ENCODE measurements at places on chromosomes 2 and 18.

DNA sequence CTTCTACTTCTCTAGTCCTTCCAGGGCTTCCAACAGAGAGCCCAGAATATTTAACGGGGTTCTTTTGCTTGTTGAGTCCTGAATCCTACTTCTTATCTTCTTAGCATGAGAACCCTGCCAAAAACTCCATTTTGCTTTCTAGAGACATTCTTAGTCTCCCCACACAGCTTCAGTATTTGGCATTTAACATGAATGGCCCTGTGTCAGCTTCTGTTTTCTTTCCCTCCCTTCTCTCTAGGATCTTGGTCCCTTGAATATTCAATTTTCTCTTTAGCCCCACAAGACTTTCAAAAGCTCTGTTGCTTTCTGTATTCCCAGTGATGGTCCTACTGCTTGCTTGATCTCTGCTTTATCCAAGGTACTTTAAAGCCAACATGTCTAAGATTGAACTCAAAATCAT is 89.5 kb downstream of the WDR7 start:
- H3K4me1 ChIP-seq: no peaks in the 10 kb centered on the region
- H3K27me3 ChIP-seq: no peaks in the 10 kb centered on the region
- peaks cover 12% of the 10 kb centered on the region for H3K36me3 ChIP-seq
- no peak for DNase-seq

DNA sequence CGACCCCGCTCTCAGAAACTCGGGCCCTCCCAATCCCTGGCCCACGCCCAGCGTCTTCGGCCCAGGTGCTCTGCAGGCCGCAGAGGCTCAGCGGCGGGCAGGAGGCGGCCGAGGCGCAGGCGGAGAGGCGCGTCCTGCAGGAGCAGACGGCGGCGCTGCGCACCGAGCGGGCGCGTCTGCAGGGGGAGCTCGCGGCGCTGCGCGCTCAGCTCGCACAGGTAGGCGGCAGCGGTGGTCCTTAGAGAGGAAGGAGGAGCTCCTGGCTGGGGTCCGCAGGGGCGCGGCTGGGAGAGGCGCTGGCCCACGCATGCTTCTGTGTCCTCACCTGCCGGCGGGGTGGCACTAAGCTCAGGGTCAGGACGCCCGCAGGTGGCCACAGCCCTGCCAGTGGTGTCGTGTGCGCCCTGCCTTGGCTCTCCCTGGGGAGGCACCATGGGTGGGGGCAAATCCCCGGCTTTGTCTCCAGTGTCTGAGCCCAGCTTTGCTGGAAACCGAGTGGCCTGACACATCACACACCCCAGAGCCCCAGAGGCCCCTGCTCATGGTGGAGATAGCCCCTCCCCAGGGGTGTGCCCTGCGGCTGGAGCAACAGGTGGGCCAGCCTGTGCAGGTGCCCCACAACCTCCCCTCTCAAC is 14.9 kb upstream of the SNED1 start:
- H3K27me3 ChIP-seq: peaks cover 42% of the 10 kb centered on the region
- DNase-seq: peak; percentile 74
- no peak overlapping the region for H3K4me3 ChIP-seq
- H3K27ac ChIP-seq: no peak overlapping the region
- H3K4me1 ChIP-seq: peaks cover 19% of the 10 kb centered on the region

DNA sequence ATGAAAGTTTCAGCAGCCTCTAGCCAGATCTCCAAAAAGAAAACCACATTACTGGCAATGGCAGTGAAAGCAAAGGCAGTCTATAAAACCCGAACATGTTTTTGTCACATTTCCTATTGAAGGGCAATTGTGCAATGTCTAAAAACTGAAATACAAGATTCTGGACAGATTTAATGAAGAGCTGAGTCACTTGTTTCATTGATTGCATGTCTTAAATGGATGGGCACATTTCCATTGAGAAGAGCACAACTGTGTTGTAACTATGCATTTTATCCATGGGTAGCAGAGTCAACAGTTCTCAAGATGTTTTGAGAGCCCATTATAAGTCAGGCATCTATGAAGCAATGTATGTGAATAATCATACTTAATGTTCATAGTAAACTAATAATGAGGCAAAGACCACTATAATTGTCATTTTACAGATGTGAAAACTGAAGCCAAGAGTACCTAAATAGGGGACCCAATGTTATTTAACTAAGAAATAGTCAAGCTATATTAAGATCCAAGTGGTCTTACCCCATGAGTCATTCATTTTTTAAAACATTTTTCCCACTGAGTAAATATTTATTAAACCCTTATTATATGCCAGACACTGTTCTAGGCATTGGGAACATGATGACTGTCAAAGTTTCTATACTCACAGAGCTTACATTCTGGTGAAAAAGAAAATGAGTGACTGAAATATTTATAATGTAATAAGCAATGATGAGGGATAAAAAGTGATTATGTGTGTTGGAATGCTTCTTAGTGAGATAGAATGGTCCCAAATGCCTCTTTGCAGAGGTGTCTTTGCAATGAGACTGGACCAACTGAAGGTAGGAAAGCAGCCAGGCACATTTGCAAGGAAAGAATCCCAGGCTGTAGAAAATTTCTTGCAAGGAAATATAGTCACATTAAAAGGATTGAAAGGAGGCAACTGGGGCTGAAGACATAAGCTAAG is 818.9 kb upstream of the ACVR2A start:
- H3K27me3 ChIP-seq: peaks cover 10% of the 10 kb centered on the region
- peak overlapping the region; percentile 91 for H3K27ac ChIP-seq
- no peak for DNase-seq
- peaks cover 41% of the 10 kb centered on the region for H3K4me1 ChIP-seq
- peaks cover 14% of the 10 kb centered on the region for H3K36me3 ChIP-seq
- no peak overlapping the region for H3K4me3 ChIP-seq

DNA sequence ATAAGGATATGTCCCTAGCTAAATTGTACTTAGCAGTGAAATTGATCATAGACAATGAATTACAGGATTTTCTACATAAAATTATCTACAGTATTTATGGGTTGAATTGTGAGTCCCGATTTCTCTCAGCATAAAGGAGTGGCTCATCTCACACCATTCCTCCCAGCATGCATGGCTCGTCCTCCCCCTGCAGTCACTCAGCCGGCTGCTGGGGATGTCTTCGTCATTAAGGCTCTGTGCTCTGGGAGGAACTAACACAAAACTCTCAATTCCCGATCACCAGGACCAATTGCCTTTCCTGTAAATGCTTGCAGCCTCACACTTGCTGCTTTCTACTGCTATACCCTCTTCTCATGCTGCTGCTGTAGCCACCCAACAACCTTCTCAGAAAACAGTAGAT is 75.9 kb downstream of the TXNL1 start:
- H3K27ac ChIP-seq: no peak overlapping the region
- no peak overlapping the region for H3K4me3 ChIP-seq
- H3K4me1 ChIP-seq: peaks cover 53% of the 10 kb centered on the region

DNA sequence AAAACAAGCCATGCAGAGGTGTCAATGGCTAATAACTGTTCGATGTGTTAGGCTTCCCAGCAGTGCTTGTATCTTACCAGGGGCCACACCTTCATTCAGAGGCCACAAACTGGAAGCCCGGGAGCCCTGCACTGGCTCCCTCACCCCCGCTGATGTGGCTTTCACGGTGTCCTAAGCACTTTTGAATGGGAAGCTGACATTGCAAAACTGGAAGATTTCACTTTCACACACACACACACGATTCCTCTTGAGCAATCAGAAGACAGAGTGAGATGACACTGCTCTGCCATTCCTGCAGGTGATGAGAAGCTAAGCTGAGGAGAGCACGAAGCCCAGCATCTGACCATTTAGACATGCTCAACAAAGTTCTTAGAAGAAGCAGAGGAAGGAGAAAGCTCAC is 8.6 kb upstream of the ZNF407 start:
- no peaks in the 10 kb centered on the region for H3K4me1 ChIP-seq
- peaks cover 21% of the 10 kb centered on the region for H3K36me3 ChIP-seq

DNA sequence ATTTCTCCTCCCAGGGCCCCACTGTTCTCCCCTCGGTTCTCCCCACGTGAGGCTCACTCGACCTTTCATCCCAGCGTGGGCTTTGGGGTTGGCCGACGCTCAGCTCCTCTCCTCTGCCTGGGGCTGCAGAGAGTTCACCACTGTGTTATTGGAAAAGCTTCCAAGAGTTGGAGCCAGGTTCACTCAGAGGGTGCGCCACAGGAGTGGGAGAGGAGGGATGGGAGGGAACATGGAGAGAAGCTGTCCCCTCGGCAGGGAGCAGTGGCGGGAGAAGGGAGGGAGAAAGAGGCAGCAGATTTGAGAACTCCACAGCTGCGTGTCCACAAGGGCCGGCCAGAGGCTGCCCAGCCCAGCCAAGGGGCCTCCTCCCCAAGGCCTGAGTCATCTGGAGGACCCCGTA is 197.1 kb upstream of the SMAD2 start:
- peaks cover 68% of the 10 kb centered on the region for H3K4me1 ChIP-seq
- H3K27ac ChIP-seq: no peak overlapping the region

DNA sequence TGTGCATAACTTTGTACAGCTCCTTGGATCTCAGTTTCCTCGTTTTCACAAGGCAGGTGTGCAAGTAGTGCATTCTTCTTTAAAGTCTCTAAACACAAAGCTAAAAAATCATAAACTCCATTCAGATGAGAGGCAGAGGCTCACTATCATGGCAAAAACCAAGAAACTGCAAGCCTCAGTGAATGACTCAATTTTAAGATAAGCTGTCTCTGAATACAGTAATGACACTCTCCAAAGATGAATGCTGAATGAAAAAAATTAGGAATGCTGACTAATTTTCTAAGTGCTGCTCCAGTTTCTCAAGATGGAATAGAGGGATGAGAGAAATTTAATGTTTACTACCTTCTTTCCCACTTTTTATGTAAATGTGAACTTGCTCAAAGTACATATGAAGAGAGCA is 17.2 kb downstream of the B4GALT6 start:
- no peak overlapping the region for H3K4me3 ChIP-seq
- peaks cover 46% of the 10 kb centered on the region for H3K36me3 ChIP-seq
- H3K4me1 ChIP-seq: no peaks in the 10 kb centered on the region

- H3K4me1 ChIP-seq: peaks cover 18% of the 10 kb centered on the region
- no peak overlapping the region for H3K4me3 ChIP-seq
- peaks cover 43% of the 10 kb centered on the region for H3K36me3 ChIP-seq
- no peak overlapping the region for H3K27ac ChIP-seq
- no peak for DNase-seq
These were observed 82.9 kb downstream of the POLR1A start for GRCh38 chr2:86022661-86023365.
